ENCODE measurements at places on chromosomes 12 and 14. TPM values are rescaled to one million over a fixed set of nuclear protein-coding genes. Genes with fewer than 3 reads are reported as not detected.

DNA sequence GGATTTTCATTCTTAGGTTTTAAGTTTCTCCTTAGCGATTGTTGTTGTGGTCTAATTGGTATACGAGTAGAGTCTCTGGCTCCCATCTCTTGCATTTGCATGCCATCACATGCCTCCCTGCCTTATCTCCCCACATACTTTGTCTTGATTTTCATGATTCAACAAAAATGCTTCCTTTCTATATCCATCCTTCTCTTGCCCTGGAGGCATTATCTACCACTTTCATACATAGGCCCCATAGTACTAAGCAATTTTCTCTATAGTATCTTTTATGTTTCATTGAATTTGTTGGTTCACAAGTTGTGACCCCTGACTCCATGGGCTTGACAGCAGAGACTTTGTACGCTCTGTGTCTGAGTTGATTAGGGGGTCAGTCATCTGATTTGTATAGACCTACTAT is 226.1 kb downstream of the ACSS3 start:
- no peak for DNase-seq

- DNase-seq: no peak
Observed at GRCh38 chr14:28764257-28765160, 2.1 kb upstream of the FOXG1 start.

DNA sequence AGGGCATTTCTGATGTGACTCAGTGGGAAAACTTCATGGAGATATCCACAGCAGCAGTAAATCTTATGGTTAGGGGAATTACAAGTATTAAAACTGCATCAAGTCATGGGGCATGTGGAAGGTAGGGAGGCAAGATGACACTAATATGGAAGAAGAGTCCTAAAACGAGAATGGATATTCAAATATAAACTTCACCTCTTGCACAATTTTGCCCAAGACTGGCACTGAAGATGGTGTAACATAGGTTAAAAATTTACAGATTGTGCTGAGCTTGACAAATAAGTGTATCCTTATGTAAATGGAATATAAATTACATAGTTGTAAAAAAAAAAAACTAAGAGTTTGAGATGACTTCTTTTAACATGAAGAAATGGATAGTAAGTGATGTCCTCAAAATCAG is 12.8 kb downstream of the ETFRF1 start:
- no peak for DNase-seq

Gene FAM186B
- 0.11 TPM for total RNA-seq

Gene COQ5
- 46.6 TPM for total RNA-seq

DNA sequence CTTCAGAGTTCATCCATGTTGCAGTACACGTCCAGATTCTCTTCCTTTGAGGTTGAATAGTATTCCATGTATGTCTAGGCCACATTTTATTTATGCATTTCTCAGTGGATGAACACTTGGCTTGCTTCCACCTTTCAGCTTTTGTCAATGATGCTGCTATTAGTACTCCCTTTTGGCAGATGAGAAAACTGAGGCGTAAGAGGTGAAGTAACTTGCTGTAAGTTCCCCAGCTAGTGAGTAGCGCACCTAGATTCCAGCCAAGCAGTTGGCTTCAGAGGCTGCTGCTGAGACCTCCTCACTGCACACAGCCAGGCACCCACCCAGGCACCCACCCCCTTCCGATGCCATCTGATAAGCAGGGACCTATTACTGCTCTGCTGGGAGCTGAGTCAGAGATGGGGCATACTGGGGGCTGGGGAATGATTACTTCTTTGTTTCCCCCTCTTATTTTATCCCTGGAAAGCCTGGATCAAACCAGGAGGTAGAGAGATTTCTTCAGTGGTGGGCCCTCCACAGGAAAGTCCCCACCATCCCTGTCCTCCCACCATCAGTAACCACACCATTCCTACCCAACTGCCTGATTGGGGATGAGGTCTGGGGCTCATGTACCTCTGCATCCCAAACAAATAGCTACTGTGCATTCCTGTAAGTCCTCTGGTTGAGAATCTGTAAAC is 234.6 kb downstream of the PCNX1 start:
- no peak for DNase-seq

GRCh38 chr14:104211215-104211614 is 72.8 kb downstream of the KIF26A start:
- DNase-seq: no peak

Gene GYS2
- total RNA-seq: not detected

GRCh38 chr14:85358136-85358785 is 171.7 kb upstream of the FLRT2 start:
- no peak for DNase-seq

- DNase-seq: no peak
Observed at GRCh38 chr14:50040401-50040775, 76.0 kb downstream of the VCPKMT start.

DNA sequence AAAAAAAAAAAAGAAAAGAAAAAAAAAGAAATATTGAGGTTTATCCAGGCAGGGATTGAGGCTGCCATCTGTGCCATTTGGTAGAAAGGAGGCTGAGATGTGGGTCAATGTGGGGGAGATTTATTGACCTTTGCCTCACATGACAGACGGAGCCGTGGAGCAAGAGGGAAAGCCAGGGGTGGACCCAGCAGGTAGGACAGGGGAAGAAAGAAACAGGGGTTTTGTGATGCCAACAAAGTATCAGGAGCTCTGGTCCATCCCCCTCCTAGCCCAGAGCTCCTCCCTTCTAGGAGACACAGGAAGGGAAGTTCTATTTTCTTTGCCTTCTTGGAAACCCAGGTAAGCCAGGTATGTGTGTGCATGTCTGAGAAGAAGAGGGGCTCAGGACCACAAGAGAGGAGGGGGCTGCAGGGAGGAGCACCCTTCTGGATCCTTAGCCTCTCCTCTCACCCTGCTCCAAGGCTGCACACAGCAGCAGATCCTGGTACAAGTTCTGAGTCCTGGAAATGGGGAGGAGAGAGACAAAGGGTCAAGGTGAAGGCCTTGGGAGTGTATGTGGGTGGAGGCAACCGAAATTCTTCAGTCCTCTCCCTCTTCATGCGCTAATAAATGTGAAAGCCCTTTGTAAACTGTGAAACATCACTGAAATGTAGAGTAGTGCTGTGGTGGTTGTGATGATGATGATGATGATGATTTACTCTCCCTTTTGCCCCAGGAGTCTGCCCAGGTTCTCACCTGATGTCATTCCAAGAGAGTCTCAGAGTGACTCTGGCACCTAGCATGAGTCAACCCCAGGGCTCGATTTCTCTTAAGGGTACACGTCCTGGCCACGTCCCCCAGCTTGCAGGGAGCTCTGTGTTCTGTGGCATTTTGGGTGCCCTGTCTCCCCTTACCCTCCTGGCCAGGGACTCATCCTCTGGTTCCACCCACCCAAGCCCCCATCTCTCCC is 26.3 kb downstream of the ZFP36L1 start:
- no peak for DNase-seq

GRCh38 chr14:102862154-102862773 is 60.2 kb upstream of the AMN start:
- DNase-seq: no peak

Gene GPRC5D
- total RNA-seq: 0.27 TPM

GRCh38 chr14:104881369-104881979 is 16.4 kb downstream of the CEP170B start:
- DNase-seq: no peak

Gene PHETA1
- 21.8 TPM for total RNA-seq

Gene ANO4
- total RNA-seq: 0.32 TPM

DNA sequence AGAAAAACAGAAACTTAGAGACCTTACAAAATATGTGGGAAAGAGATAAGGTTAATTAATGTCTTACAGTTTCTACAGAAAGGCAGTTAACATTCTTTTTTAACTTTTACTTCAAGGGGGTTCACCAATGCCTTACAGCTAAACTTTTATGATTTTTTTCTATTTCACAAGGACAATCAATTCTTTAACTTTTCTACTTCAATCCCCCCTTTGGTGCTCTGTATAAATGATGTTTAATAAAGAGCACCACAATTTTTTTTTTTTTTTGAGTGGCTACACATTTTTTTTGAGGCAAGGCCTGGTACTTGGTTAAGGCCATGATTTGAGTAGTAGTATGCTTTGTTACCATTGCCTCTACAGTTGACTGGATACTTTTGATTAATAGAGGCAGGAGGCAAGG is 279.6 kb downstream of the PRKD1 start:
- DNase-seq: no peak

DNA sequence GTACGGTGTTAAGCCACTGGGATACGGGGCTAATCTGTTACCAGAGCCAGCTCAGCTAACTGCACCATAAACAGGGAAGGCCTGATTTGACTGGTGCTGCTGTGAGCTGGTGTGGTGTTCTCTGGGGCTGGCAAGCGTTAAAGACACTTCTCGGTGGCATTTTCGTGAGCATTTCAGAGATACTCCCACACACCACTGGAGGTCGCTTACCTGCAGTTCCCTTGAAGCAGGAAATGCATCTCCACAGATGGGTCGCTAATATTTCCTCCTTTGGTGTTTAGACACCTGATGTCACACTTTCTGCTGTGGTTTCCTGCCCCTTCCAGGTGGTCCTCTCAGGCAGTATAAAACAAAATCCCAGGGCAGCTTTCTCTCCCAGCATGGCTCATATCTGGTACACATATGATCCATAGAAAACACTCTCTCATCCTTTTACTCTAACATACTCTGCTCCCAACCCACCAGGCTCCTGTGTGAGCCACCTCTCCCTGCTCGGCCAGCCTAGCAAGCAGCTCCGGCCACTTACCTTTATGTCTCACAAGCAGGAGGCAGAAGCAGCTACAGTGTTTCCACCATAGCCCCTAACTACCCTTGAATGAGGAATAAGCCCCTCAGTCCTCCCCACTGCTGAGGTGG is 129.9 kb upstream of the GRIN2B start:
- no peak for DNase-seq

GRCh38 chr12:105986779-105987684 is 151.7 kb downstream of the NUAK1 start:
- no peak for DNase-seq

Measured in colonic mucosa (tissue), 4 donors.